ENCODE measurements at places on chromosomes 7 and 10.

DNA sequence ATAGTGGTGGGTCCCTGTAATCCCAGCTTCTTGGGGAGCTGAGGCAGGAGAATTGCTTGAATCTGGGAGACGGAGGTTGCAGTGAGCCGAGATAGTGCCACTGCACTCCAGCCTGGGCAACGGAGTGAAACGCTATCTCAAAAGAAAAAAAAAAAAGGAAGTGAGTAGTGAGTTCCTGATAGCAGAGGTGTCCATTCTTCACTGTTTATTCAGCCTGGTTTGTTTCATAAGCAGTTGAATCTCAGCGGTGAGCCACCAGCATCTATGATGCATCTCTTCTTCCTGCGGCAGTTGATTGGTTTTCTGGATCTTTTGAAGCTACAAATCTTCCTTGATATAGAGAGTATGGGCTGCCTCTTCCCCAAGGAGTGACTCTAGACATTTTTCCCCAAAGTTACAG, 316.1 kb upstream of the MTPN start:
- no peak for DNase-seq

- no peak for DNase-seq
Measured at GRCh38 chr7:115037128-115037802, 115.4 kb downstream of the MDFIC start.

DNA sequence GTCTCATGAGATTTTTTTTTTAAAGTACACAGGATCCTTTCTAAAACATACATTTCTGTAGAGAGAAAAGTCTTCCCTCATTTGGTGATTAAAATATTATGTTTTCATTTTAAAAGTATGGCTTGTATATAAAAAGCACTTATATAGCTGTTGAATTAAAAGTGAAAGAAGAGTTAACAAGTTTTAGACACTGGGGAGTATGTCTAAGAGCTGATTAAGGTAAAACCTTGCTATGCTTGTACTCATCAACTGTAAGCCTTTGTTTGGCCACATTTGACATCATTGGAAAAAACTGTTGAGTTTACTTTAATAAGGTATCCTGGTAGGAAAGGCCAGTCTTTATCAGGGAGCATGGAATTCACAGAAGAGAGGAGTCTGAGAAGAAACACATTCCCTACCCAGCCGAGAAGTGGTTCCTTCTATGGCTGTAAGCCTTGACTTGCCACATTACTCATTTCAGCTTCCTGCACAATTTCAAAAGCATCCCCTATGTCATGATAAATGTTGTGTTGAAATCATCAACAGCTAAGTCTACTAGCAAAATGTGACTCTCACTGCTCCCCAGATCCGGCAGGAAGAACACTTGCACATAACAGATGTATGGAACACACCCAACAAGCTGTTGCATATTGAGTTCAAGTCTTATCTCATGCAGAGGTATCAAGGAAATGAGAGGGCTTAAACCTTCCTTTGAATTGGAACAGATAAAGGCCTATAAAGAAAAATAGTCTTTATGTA, 171.8 kb upstream of the CDK1 start:
- no peak for DNase-seq

DNA sequence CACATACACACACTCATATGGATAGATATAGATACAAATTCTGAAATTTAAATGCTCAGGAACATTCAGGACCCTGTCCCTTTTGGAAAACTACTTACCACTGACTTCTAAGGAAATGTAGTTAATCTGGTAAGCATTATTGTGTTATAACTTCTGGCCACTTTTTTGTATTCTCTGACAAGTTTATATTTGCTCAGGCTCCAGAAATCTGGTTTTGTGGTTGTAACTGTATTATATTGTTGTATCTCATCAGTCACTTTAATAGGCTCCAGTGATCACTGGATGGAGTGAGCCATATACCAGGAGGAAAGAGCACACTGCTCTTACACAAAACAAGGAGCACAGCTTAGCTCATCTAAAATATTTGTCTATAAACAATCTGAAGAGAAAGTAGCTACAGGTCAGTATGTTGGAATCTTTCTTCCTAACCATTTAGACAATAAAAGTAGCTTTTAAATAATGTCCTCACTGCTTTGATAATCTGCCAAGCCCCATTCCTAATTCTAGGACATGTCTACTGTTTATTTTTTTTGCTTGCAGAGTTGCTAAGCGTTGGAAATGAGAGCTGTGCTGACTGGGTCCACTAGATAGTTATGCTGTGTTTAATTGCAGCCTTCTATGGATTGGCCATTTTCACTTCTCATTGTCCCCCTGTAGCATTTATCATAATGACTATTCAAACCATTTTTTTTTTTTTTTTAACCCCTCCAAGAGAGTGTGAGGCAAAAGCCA, 43.8 kb downstream of the SMNDC1 start:
- no peak for DNase-seq

- DNase-seq = no peak
Measured at GRCh38 chr7:120916121-120916520, 34.5 kb upstream of the ING3 start.

DNA sequence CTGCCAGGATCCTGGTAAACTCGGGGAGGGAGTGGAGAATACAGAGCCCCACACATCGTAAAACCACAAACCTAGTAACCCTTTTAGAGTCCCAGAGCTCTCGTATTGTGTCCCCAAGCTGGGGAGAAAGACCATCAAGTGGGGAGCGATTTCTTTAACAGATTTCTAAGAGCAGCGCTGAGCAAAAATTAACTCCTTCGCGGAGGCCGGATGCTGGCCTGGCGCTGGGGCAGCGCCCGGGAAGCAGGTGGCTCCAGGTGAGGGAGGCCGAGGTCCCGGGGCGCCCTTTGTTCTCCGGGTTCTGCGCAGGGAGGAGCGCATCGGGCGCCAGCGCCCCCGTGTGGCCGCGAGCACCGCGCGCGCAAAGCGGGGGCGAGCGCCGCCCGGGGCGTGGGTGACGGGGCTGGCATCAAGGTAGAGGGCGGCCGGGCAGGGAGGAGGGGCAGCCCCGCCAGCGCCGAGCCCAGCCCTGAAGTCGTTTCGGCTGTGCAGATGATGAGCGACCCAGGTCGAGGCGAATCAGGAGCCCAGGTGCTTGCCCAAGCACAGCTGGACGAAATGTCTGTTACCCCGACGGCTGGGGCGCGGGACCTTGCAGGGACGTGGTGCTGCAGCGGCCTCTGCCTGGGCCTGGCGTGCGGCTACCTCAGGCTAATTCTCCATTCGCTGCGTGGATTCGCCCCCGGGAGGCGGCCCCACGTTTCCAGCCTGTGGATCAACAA, 10.4 kb upstream of the FGFR2 start:
- no peak for DNase-seq

GRCh38 chr7:494259-494687, 25.4 kb downstream of the PDGFA start:
- DNase-seq = no peak

DNA sequence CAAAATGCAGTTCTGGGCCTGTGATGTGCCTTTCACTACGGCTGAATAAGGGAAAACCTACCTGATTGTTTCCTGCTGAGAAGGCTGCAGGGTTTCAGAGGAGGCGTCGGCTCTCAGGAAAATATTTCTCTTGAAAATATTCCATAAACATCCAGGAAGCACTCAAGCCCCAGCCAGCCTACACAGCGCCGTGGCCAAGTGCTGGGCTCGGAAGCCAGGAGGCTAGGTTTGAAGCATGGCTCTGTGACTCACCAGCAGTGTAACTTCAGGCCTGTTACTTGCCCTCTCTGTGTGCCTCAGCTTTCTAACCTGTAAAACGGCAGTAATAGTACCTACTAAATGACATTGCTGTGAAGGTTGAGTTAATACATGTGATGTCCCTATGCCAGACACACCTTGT, 399.1 kb downstream of the GATA3 start:
- DNase-seq = no peak

DNA sequence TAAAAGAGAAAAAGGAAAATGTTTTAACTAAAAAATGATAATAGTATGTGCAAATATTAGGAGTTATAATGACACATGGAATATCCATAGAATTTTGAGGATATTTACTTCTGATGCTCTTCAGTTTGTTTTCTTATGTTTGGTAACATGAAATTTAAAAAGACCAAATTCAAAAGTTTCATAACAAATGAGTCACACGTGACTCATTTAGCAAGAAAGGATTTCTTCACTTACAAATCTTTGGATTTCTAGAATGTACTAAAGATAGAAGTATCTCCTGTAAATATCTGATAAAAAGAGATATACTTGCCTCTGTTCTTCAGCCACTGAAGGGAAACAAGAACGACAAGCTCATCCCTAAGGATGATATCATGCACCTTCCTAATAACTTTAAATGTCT, 774.5 kb upstream of the LRRTM3 start:
- no peak for DNase-seq

DNA sequence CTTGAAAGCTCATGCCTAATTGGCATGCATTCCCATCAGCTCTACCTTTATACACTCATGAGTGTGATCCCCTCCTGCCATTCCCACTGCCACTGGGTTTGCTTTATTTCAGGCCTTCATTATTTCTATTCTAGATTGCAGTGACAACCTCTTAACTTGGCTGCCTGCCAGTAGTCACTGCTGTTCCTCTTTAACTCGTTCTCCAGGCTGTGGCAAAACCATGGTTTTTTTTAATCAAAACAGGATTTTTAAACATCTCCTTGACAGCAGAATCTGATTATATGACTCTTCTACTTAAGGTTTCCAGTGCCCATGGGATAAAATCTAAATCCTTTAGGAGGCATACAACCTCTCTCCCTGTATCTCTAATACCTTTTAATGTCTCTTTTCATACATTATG, 223.7 kb upstream of the PCDH15 start:
- no peak for DNase-seq

DNA sequence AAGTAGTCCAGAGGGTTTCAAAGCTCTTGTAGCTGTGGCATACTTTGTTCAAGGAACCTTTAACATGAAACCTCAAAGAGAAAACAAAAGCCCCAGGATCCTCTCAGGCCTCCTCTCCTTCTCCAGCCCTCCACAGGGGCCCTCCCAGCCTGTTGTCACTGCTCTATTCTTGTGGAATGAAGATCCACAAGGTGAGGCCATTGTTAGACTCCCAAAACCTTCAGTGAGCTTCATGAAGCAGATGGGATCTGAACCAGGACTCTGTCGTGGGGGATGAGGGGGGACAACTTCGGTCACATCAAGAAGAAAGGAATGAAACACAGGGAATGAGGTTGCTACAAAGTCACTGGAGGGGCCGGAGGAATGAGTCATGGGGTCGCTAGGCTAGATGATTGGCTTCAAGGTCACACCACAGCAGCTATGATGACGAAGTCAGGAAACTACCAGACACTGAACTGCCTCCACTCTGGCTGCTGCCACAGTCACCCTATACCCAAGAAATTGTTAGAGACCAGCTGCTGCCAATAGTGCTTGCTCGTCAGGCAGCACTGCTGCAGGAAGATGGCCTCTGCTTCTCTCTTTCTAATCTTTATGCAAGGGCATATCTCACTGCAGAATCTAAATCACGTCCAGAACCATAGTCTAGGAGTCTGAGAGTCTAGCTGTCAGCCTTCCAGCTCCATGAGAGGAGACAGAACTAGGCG, 208.8 kb downstream of the HIBADH start:
- DNase-seq = no peak

GRCh38 chr7:69651101-69651590, 52.9 kb downstream of the AUTS2 start:
- no peak for DNase-seq

DNA sequence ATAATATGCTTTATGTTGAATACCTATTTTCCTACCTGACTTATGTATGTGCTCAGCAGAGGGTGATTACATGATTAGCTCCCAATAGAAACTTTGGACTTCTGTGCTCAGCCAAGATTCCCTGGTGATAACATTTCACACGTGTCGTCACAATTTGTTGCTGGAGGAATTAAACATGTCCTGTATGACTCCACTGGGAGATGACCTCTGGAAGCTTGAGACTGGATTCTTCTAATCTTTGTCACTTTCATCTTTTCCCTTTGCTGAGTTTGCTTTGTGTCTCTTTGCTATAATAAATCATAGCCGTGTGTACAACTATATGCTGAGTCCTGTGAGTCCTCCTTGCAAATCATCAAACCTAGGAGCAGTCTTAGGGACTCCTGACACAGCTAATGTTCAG, 120.9 kb upstream of the LRRTM3 start:
- DNase-seq = no peak

DNA sequence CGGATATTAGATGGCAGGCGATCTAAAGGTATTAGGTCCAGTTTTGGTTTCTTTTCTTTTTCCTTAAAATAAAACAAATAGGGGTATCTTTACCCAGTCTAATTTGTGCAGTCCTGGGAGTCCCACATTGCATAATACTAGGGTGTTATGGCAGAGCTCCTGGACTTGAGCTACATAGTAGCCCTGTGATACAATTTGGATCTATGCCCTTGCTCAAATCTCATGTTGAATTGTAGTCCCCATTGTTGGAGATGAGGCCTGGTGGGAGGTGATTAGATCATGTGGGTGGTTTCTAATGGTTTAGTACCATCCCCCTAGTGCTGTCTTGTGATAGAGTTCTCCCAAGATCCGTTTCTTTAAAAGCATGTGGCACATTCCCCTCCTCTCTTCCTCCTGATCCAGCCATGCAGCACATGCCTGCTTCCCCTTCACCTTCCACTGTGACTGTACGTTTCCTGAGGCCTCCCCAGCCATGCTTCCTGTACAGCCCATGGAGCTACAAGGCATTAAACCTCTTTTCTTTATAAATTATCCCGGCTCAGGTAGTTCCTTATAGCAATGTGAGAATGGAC, 141.9 kb downstream of the RPS24 start:
- DNase-seq = no peak

DNA sequence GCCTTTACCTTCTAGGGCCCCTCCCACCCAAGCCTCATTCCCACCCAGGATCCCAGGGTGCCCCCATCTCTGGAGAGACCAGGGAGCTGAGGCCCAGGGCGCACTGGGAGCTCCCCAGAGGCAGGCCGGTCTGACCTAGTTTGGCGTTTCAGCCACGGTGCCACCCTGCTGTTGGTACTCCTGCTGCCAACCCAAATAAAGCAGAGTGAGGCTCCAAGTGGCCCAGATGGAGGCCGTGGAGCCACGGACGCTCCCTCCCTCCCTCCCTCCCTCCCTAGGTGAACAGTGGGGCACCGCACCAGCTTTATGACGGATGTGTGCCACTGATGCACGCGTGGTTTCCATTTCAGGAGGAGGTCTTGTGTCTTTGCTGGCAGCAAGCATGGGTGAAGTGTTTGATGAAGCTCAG, 1.8 kb downstream of the INPP5A start:
- no peak for DNase-seq

- no peak for DNase-seq
Measured at GRCh38 chr7:34222722-34223121, 317.4 kb downstream of the BMPER start.

- DNase-seq = no peak
Measured at GRCh38 chr10:124149189-124150042, 56.0 kb upstream of the CHST15 start.

DNA sequence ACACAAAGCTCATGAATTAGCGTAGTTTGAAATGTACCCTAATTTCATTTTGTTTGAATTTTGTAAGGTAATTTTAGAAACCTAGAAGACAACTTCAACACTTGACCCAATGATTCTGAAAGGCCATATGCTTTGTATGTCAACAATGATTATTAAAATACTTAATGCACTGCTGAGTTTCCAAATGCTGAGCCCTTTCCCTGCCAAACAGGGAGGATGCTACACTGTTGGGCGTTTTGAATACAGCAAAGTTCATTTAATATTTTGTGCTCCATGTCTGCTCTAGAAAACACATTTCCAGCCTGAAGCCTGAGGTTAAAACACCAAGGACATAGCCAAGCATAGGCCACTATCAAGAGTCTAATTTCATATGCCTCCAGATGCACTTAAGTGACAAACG, 99.8 kb downstream of the ICA1 start:
- DNase-seq = no peak

GRCh38 chr7:124618871-124619270, 146.7 kb downstream of the GPR37 start:
- no peak for DNase-seq

- no peak for DNase-seq
Measured at GRCh38 chr10:33334805-33335550, 511 bp upstream of the NRP1 start.
